ENCODE measurements at places on chromosomes 4 and X.

DNA sequence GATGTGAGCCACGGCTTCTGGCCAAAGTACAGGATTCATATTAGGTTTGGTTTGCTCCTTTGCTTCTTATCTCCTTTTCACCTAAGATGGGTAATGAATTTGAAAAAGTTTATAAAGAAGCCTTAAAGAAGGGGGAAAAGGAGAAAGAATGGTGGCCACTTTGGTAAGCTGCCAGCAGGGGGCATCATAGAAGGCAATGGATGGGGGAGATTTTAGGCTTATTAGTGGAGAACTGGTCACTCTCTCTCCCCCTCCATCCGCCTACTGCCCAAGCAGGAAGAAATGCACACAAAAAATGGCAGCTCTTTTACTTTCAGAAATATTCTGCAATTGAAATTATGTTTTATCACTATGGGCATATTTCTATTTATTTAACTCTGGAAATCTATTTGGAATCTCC is 32.0 kb downstream of the SPARCL1 start:
- DNase-seq = no peak

DNA sequence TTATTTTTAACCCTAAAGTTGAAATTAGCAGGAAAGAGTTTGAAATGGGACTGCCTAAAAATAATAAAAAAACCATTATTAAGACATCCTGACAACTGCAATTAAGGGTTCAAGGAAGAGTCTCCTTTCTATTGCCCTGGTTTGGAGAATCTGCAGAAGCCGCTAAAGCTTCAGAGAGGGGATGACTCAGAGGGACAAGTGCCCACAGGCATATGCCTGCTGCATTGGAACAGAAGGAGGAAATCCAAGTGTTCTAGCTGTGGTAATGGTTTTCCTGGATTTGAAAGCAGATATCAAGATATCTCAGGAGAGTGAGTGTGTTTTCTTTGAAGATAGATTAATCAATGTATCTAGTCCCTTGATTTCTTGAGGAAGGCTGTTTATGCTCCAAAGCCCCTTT is 235.1 kb upstream of the TAPT1 start:
- no peak for DNase-seq

GRCh38 chr4:100926039-100926717 is 408.4 kb upstream of the EMCN start:
- DNase-seq = no peak

- no peak for DNase-seq
These were observed 91.5 kb downstream of the GEMIN8 start for GRCh38 chrX:13938051-13938828.

DNA sequence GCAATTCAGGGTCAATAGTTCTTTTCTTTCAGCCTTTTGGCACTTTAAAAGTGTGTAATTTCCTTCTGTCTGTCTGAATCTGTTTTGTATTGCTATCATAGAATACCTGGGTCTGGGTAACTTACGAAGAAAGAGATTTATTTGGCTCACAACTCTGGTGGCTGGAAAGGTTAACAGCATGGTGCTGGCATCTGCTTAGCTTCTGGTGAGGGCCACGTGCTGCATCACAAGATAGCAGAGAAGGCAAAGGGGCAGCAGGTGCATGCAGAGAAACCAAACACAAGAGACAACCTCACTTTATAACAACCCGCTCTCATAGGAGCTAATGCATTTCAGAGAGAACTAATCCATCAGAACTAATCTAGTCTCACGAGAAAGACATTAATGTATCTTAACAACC is 18.8 kb downstream of the RGN start:
- DNase-seq = no peak

GRCh38 chr4:168836490-168836889 is 173.6 kb downstream of the CBR4 start:
- no peak for DNase-seq

DNA sequence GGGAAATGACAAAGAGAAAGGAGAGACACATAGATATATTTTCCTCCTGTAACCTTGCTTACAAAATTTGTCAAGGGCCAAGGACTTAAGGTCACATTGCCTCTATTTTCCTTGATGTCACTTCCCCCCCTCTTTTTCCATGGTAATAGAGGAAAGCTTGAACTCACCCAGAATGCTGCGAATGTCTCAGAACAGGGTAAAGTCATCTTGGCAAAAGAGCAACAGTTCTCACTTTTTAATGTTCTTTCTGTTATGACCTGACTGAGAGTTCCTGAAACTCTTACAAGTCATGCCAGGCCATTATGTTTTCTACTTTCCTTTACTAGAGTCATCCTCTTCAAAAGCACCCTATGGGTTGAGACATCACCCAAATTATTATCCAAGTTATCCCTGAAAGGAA is 50.7 kb upstream of the PRDM5 start:
- no peak for DNase-seq

GRCh38 chr4:159349332-159349731 is 246.5 kb downstream of the RAPGEF2 start:
- no peak for DNase-seq

- no peak for DNase-seq
These were observed 308.8 kb upstream of the TECRL start for GRCh38 chr4:64718091-64718490.

DNA sequence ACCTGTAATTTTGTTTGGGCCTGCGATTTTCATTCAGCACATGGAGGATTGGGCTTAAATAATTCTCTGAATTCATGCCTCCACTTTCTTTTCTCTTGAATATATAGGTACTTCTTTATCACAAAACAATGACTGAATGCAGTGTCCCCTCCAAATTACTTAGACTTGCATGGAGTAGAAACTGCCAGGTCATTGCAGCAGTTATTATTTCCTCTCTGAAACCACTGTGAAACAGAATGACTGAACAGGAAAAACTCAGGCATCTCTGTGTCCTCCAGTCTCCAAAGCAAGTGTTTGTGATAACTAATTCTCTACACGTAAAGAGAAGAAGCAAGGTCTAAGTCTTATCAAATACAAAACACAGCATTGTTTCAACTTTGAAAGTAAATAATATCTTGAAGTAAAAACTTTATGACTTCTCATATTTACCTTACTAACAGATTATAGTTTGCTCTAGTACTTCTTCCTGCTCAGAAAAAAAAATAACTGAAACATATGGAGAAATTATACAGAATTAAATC is 144.5 kb upstream of the DIAPH2 start:
- DNase-seq = no peak

DNA sequence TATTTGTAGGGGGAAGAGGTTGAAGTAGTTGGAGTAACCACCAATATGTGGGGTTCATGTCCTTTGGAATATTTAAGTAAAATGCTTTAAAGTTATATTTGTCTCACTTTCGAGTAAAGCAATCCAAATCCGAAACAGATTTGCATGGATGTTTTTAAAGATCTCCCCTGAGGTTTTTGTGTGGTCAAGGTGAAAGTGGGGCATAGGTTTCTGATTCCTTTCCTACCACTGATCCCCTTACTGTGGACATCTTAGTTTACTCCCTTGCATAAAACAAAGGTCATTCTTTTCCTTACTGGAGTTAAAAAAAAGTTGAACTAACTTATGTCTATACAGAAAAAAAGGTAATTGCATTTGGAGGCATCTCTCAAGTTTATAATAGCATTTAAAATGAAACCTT is 71.9 kb upstream of the PHOX2B start:
- DNase-seq = no peak

GRCh38 chrX:84320614-84321013 is 132.6 kb upstream of the RPS6KA6 start:
- DNase-seq = no peak

DNA sequence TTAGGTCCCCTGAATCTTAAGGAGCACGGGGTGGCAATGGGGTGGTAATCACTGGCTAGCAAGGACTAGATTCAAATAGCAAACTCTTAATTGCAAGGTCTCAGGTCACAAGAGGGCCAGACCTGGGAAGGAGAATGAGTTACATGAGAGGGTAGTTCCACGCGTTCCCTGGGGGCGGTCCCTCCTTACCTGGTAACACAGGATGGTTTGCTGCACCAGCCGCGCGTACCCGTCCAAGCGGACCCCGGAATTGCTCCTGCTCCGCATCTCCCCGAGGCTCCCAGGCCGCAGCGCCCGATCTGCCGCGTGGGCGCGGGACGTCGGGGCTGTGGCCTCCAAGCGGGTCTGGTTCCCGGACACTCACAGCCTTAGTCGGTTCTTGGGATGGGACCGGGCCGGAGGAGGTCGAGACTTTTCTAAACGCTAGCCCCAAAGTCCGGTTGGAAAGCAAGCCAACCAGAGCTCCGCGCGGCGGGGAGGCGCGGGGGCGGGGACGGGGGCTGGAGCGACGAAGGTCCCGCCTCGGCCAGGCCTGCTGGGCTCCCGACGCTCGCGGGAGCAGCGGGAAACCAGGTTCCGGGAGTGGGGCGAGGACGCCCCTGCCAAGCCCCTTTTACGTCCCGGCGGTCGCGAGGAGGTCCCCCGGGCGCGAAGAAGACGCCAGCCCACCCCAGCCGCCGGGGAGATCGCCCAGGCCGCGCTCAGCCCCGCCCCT is at the start of gene PHKA2:
TSS of gene PHKA2 (minus strand) at position 449 of the 715 bp plus-strand sequence. CDS start at position 267, 182 bp downstream.
- no peak for DNase-seq
